Kidney epithelial cell (primary cell): ENCODE measurements at places on chromosomes 1 and 21.

GRCh38 chr1:208476846-208477170 lies 232.6 kb upstream of the PLXNA2 start:
- DNase-seq = no peak

DNA sequence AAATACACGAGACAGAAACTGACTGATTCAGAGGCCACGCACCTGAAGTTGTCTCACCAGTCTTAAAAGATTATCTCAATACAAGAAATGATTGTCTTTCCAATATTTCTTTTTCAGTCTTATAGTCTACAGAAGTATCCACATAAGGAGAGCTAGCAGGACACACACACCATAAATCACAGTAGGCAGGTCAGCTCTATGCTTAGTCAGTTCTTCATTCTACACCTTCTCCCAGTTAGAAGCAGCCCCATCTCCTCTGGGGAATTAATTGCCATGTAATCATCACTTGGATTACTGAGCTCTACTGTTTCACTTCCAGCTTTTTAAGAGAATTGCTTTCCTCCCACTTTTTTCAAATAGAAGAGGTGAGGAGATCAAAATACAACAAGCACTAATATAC lies 59.6 kb downstream of the SMYD3 start:
- no peak for DNase-seq

- DNase-seq = no peak
These were observed 29.7 kb upstream of the PLCH2 start for GRCh38 chr1:2446394-2446793.

DNA sequence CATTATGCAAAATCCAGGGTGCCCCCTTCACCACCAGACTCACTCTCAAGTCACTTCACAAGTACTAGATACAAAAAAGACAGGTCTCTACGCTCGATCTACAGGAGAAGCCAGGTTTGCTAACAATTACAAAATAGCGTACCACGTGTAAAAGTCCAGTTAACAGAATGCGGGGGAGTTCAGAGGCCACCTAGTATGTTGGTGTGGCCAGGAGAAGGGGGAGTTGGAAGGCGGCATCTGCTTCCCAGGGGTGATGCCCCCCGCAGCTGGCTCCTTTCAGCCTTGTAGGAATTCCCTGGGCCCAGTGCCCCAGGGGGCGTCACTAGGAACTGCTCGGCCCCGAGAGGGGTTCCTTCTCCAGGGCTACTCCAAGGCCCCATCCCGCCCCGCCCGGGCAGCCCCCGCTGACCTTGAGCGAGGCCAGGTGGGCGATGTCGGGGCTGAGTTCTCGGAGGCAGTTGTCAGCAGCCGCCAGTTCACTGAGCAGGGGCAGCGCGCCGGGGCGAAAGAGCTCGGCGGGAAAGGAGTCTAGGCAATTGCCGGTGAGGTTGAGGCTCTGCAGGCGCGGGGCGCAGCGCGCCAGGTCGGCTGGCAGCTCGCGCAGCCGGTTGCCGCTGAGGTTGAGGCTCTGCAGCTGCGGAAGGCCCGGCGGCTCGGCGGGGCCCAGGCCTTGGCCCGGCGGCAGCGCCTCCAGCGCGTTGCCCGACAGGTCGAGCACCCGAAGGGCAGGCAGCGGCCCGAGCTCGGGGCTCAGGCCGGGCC lies 664 bp downstream of the LRRC47 start:
- no peak for DNase-seq

DNA sequence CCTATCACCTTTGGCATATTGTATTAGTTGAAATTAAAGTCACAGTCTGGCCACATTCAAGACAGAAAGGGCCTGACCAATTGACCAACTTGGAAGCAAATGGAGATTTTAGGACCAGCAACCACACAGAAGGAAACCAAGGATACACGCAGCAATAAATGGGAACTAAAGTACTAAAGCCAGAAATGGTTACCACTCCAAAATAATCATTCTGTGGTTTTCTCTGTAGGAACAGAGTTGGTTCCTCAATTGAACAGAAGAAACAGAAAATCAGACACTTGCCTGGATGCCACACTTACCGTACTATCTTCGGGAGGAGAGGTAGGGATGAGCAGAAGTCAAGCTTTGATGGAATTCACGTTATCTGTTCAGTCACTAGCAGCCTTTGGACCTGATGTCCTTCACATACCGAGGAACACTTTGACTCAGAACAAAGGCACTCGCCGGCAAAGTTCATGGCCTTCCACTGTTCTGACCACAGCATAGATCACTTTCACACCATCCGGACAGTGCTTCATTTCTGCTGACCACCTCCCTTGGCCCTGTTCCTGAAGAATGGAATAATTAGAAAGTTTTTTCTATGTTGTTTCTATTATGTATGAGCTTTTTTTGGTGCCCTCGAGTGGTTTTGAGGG lies 96.9 kb downstream of the LPAR3 start:
- no peak for DNase-seq

GRCh38 chr21:19995253-19995652 lies 1003.0 kb upstream of the NCAM2 start:
- no peak for DNase-seq

GRCh38 chr1:240074908-240075307 lies 16.8 kb upstream of the FMN2 start:
- no peak for DNase-seq

GRCh38 chr1:31437433-31438037 lies 24.5 kb downstream of the SERINC2 start:
- DNase-seq = no peak

DNA sequence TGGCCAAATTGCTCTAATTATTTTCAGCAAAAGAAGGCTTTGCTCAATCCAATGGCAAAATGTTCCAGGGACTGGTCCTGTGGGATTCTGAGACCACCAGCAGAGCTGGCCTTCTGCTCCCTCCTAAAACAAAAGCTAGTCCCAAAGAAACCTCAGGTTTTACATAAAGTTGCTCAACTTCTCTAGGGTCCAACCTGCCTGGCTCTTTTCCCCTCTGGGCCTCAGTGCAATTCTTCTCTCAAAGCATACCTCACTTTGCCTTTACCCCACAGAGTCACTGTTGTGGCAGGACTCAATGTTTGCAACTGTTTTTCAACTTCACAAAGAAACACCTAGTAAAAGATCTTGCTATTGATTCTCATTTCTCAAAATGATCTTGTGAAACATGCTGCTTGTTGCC lies 39.8 kb downstream of the TBX15 start:
- DNase-seq = no peak

- no peak for DNase-seq
These were observed 43.5 kb downstream of the CHIA start for GRCh38 chr1:111334169-111334568.

DNA sequence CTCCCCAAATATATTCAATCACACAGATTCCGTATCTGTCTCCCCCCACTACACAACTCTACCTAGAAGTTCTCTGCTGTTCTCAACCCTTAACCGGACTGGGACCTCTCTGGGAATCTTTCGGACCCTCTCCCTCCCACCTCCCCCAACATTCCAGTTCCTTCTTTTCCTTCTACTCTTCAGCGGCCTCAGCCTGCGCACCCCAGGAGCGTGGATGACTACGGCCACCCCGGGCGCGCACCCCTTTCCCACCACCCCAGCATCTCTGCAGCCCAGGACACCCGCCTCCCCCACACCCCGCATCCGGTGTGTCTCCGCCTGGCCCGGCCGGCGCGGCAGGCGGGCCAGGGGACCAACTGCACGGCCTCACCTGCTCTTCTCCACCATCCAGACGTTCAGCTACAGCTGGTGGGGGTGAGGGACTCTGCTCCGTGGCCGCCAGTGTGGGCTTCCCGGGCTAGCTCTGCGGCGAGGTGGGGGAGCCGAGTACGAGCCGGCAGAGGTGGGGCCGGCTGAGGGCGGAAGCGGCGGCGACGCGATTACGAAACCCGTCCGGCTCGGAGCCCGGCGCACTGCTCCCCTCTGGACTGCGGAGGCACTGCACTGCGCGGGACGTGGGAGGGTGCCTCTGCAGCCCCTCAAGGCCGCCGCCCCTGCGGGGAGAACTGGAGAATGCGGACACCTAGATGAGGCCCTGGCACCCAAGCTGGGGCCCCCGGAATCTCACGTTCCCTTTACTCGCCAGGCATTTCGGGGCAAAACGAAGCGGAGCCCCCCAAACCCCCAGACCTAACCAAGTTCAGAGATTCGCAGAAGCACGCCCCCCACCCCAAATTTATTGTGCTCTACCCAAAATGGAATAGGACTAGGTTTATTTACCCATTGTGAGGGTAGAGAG lies at the start of gene CDC42SE1:
Gene CDC42SE1 (minus strand): TSS at position 514 of the 898 bp plus-strand sequence. CDS start 3,892 bp downstream, outside the sequence.
- no peak for DNase-seq

DNA sequence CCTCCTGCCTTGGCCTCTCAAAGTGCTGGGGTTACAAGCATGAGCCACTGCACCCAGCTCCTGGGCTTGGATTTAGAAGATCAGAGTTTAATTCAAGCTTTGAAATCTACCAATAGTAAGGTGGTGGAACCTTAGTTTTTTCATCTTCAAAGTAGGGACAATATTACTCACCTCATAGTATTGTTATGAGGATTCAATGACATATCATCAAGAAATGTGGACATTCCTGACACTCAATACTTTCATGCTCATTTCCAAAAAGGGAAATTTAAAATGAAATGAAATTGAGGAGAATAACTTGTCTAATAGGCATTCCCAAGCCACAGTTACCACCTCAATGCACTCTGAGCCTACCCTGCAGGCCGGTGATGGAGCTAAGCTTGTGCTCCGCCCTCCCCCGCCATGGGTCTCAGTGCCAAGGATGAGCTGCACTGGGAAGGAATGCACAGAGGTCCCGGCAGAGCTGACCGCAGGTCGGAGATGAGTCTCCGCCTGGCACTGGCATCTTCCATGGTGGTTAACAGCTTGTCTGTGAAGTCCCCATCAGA lies 56.5 kb upstream of the BCAR3 start:
- DNase-seq = peak; percentile 68

DNA sequence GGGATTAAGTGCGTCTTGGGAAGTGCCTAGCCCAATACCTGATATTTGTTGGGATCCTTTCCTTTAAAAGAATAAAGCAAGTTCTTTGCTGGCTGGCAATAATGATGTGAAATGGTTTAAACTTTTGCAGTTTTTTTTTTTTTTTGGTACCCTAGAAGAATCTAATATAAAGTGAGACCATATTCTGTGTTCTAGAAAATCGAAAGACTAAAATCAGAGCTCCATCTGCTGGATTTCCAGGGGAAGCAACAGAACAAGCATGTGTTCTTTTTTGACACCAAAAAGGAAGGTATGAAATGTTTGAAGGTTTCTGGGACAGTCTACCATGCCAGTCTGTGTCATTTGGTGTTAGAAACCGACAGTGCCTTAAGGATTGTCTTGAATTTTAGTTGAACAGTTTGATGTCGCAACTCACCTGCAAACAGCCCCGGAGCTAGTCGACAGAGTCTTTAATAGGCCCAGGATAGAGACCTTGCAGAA lies 6.4 kb downstream of the UTP11 start:
- no peak for DNase-seq

GRCh38 chr1:50605186-50605875 lies 182.1 kb upstream of the DMRTA2 start:
- peak; percentile 2 for DNase-seq

DNA sequence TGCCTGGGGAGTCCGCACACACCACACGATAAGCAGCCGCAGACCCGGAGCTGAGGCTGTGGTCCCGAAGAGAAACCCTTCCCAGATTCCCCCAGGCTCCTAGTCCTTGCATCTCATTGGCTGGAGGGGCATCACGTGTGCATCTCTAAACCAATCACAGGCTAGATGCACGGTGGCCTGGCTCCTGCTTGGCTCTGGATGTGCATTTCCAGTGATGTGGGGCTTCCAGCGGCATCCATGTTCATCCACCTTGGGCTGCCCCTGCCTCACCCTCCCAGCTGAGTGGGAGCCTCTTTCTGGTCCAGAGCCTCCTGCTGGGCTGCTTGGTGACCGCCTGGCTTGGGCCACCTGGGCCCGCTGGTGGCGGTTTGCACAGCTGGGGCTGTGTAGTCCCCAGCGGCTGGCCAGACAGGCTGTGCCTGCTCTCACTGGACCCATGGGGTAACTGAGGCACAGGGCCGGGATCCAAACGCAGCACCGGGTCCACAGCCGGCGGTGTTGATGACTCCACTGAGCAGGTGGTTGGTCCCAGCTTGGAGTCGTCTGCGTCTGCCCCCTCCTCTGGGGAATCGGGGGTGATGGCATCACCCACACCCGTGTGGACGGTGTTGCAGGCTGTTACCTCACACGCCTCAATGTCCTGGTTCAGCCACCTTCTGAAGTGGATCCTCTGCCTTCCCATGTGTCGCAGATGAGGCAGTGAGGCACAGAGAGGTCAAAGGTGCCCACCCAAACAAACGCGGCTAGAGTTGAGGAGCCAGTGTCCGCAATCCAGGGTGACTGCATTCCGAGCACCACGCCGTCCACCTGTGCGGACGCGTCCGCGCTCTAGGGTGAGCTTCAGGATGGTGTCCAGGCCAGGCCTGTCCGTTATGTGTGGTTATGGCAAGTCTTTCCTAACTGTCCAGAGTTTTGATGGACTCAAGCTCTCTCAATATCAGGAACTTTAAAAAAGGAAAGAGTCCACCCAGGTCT lies 41.3 kb downstream of the COL6A1 start:
- no peak for DNase-seq

- no peak for DNase-seq
These were observed 407.9 kb upstream of the LYPLAL1 start for GRCh38 chr1:218765753-218766152.
